ENCODE measurements at places on chromosomes 12 and 14.
A peak's percentile ranks its signal among the peaks of the same experiment; 100 is the strongest.

- DNase-seq = no peak
Observed at GRCh38 chr12:66441905-66442559, 139.7 kb downstream of the HELB start.

- no peak for DNase-seq
Observed at GRCh38 chr14:38789805-38790204, 313.2 kb downstream of the SEC23A start.

- no peak for DNase-seq
Observed at GRCh38 chr14:92450351-92451070, 63.1 kb upstream of the RIN3 start.

DNA sequence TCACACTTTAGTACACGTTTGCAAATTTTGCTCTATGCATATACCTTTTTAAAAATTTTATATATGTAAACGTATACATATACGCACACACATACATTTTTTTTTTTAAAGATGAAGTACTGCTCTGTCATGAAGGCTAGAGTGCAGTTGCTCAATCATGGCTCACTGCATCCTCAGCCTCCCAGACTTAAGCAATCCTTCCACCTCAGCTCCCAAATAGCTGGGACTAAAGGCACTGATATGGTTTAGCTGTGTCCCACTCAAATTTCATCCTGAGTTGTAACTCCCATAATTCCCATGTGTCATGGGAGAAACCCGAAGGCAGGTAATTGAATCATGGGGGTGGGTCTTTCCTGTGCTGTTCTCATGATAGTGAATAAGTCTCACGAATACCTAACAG is 220.8 kb upstream of the CAND1 start:
- no peak for DNase-seq

- DNase-seq = no peak
Observed at GRCh38 chr12:116538076-116538591, 21.0 kb upstream of the MAP1LC3B2 start.

GRCh38 chr14:103067231-103067954 is 10.0 kb upstream of the CDC42BPB start:
- DNase-seq = no peak

GRCh38 chr14:33404964-33405574 is 466.4 kb downstream of the NPAS3 start:
- no peak for DNase-seq

- DNase-seq = no peak
Observed at GRCh38 chr12:113006641-113007040, 28.3 kb downstream of the OAS2 start.

DNA sequence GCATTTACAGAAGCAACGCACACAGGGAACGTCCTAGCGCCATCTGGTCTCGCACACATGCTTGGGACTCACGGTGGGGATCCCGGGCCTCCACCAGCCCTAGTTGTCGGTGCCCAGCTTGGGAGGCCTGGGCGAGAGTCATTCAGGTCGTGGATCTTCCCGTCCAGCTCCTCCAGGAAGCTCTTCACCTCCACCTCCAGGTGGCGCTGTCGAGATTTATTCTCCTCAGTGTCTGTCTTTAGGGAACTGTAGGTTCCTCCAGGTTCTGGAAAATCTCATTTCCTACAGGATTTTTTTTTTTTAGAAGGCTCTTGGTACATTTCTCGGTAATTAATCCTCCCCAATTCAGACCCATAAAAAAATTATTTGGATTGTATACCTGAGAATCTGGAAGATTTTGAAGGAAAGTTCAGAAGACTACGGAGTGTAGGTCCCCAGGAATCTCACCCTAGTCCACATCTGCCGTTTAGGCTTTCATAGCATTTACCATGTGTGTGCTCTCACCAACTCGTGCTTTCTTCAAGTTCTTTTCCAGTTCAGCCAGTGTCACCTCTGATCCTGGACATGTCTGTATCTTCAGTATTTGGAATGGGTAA is 910.0 kb downstream of the TMEM121 start:
- peak; percentile 77 for DNase-seq

- no peak for DNase-seq
Observed at GRCh38 chr12:82757656-82758055, 71.0 kb downstream of the TMTC2 start.

GRCh38 chr14:65336191-65336591 is 76.3 kb upstream of the FUT8 start:
- DNase-seq = peak; percentile 32

- no peak for DNase-seq
Observed at GRCh38 chr12:124039276-124039675, 66.3 kb downstream of the ZNF664 start.

DNA sequence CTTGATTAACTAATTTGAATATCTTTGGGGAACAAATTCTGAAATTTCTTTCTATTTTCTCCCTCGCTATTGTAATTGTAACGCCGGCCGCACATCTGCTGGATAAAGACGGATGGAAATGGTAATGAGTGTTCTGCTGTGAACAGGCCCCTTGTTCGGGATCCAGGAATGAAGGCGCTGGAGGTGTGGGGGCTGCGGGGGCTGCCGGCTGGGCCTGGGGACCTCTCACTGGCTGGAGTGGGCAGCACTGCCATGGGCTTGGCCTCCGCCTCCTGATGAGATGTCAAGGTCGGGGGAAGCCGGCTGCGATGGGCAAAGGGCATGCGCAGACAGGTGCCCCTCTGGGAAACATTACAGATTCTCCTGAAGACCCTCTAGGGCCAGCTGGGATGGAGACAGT is 175.4 kb downstream of the PHETA1 start:
- no peak for DNase-seq

DNA sequence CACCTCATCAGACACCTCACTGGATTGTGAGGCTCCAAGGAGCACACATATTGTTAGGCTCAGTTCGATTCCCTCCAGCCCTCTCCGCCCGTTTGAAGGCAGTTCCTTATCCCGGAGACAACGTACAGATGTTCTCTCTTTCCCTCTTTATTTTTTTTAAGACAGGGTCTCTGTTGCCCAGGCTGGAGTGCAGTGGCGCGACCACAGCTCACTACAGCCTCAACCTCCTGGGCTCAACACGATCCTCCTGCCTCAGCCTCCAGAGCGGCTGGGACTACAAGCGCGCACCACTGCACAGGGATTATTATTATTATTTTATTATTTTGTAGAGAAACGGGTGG is 718 bp upstream of the TROAP start:
- no peak for DNase-seq

DNA sequence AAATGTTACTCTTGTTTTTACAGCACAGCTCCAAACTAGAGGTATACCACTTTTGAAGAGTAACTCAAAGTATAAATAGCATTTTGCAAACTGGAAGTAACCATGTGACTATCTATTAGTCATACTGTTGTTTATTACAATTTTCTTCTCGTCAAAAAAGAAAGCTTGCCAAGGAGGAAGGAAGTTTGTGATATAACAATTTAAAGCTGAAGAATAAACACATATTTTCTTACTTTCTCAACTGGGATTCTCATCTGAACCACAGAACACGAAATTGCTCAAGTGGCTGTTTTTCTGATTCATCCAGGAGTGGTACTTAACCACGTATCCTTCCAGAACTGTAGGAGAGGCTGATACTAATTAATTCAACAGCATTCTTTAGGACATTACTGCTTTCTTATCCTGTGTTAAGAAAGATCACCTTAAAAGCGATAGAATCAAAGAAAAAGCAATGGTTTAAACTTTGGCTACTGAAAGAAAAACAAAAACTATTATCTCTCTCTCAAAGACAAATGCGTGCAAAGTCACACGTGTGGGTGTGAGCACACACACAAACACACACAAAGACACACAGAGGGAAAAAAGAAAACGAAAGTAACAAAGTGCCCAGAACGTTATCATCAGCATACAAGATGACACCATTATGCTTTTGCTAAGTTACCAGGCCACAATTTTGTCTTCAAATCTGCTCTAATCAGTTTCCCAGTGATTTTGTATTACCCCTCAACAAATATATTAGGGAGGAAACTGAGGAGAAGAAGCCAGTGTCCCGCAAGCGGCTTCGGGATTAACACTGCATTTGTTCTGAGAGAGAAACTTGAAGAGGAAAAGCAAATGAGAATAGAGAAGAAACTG is at the start of gene CLEC2B:
Gene CLEC2B (minus strand): TSS at position 48 of the 855 bp plus-strand sequence.
- peak; percentile 18 for DNase-seq

GRCh38 chr14:100683578-100683977 is 43.1 kb upstream of the DLK1 start:
- DNase-seq = no peak

DNA sequence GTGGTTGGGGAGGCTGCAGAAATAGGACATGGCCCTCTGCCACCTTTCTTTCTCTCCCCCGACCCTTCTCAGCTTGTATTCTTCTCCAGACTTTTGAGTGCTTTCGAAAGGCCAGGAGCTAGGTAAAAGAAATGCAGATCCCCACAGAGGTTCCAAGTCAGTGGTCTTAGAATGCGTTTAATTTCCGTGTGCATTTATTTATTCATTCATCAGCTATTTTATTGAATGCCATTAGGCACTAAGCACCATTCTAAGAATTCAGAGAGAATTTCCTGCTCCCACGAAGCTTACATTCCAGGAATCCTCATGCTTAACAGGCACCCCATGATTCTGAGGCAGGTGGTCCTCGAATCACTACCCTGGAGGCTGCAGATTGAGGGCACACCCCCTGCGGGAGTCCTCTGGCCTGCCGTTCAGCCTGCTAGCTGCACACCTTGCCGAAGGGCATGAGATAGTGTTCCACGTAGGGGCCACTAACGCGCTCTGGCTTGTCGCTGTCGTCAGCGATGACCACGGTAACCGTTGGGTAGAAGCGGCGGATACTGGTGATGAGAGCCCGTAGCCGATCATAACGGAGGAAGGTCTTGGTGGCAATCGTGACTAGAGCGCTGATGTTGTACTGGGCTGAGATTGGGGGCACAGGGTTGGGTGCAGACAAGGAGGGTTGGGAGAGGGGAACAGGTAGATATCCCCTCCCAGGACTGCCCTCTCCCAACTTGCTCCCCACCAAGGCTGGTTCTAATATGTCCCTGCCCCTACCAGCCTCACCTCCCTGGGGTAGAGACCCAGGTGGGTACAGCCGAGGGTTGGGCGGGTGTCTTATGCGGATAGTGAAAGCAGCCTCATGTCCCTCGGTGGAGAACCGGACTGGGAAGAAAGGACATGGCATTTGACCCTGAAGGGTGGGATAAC is 4.5 kb downstream of the B4GALNT1 start:
- no peak for DNase-seq

- DNase-seq = peak; percentile 81
Observed at GRCh38 chr12:132614861-132615578, 3.6 kb upstream of the P2RX2 start.

DNA sequence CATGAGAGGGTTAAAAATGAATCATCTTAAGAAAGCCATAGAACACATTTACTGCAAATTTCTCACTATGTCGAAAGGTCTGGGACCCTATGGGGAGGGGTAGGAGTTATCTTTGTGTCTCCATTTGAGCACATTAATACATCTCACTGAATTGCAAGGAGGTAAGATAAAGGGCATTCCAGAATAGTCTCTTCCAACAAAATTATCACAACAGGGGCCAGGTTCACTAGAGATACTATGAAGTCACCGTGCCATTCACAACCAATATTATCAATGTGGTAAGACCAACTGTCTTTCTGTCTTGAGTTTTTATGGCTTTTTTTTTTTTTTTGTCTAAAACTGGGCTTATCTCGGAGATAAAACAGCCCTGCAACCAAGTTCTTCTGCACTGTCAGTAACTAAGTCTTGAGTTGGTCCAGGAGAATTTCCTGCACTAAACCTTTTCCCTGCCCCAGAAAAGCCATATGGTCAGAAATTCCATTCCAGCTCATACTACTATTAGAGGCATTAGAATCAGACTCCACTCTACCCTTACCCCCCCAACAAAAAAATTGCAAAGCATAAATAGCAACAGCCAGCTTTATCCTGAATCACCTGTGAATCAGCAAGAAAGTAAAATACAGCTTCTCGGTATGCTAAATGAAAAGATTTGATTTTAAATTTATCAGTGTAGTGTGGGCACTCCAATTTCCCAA is 79.7 kb downstream of the PTPRR start:
- DNase-seq = no peak

- DNase-seq = no peak
Observed at GRCh38 chr12:94055528-94055927, 92.8 kb upstream of the PLXNC1 start.

- no peak for DNase-seq
Observed at GRCh38 chr14:63663428-63664341, 22.0 kb upstream of the WDR89 start.

DNA sequence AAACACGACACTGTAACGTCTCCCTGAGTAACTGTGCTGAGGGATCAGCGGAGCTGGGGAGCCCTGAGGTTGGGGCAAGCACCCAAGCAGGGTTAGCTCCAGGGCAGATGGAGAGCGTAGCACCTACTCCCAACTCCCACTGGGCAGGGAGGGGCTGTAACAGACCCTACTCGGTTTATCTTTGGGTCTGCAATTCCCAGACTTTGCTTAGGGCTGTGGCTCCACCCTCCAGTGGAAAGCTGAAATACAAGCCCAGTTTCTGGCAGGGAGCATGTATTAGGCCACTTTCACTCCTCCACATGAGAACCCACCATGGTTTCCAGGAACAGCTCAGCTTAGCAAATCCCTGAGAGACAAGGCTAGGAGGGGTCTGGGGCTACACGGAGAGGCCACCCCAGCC is 17.3 kb upstream of the TC2N start:
- no peak for DNase-seq

GRCh38 chr12:67086116-67086515 is 183.0 kb upstream of the CAND1 start:
- no peak for DNase-seq

DNA sequence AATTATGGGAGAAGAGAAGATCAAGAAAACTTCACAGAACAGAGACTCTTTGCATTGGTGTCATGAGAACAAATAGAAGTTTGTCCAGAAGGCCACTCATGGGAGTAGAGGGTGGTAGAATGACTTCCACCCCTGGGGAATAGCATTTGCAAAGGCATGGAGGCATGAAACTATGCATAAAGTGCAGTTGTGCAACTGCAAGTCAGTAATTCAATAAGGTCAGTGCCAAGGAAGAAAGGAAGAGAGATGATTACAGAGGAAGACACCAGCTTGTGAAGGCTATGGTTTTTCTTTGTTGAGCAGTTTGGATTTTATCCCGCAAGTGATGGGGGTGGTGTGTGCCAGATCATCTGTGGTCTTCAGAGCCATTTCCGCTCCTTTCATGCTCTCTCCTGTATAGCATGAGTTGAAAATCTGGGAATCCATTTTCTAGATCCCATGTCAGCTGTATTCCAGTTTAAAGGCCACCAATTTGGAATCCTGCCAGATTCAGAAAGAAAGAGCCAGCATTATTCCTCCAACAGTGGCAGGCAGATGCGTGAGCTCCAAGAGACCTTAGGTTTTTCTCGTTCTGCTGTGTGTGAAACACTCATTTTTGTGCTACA is 67.6 kb upstream of the GRIN2B start:
- DNase-seq = no peak

DNA sequence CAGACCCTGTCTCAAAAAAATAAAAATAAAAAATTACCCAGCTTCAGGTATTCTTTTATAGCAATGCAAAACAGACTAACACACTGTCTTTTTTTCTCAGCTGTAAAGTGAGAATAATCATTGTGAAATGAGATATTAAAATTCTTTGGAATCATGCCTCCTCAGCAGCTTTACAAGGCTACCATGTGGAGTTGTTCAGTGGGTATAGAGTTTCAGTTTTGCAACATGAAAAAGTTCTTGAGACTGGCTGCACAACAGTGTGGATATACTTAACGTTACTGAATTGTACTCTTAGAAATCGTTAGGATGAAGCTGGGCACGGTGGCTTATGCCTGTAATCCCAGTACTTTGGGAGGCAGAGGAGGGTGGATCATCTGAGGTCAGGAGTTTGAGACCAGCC is 15.7 kb upstream of the MAPKAPK5 start:
- DNase-seq = no peak

Measured in stimulated activated CD4-positive, alpha-beta T cell treated with anti-CD3 and anti-CD28 coated beads, Interleukin-4, amount 100 ng/mL, for 1 hour (primary cell).